ENCODE measurements at places on chromosomes 7 and 10.
A peak's percentile ranks its signal among the peaks of the same experiment; 100 is the strongest.

DNA sequence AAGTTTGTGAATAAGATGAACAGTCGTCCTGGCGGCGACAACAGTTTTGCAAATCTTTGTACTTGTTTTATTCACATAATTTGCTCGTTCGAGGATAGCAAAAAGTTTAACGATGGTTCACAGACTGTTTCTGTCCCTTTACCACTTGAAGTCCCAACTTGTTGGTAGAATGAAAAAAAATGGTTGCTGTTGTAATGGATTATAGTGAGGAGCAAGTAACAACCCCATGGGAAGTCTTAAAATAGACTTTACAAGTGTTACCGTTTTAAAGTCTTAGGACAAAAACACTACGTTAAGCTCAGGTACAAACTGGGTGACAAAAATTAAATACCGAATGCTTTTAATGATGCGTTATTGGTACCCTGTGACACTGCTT, 589 bp downstream of the LSM8 start:
- DNase-seq: no peak

DNA sequence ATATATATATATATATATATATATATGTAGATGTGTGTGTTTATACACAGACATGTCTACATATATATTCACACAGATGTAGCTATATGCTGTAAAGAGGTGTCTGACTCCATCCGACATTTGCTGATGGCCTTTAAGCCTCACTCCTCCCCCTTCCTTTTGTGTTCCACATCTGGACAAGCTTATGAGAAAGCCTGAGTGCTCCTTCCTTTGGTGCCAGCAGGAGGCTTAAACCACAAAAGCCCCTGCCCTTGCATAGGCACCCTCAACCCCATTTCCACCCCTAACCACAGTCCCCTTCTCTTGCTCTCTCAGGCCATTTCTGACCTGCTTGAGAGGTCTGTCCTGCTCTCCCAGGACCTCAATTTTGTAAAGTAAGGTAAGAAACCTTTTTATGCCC, 98.7 kb downstream of the SVOPL start:
- no peak for DNase-seq

- DNase-seq: no peak
Observed at GRCh38 chr7:38831259-38831996, 77.6 kb downstream of the VPS41 start.

GRCh38 chr7:2734751-2735571, 47.0 kb downstream of the AMZ1 start:
- DNase-seq: no peak

GRCh38 chr7:99784007-99784406, at the start of gene CYP3A4:
CYP3A4 (minus strand) TSS chr7:99784184; CDS start chr7:99784081, 103 bp downstream.
- DNase-seq: no peak

- DNase-seq: no peak
Observed at GRCh38 chr7:116591202-116592040, 66.6 kb downstream of the CAV1 start.

GRCh38 chr10:124626759-124627380, 117.3 kb downstream of the FAM53B start:
- no peak for DNase-seq

- DNase-seq: no peak
Observed at GRCh38 chr7:1856161-1856887, 186.2 kb downstream of the ELFN1 start.

GRCh38 chr10:104835422-104835821, 194.3 kb downstream of the SORCS3 start:
- no peak for DNase-seq

- DNase-seq: no peak
Observed at GRCh38 chr10:35035606-35036005, 54.5 kb downstream of the CUL2 start.

DNA sequence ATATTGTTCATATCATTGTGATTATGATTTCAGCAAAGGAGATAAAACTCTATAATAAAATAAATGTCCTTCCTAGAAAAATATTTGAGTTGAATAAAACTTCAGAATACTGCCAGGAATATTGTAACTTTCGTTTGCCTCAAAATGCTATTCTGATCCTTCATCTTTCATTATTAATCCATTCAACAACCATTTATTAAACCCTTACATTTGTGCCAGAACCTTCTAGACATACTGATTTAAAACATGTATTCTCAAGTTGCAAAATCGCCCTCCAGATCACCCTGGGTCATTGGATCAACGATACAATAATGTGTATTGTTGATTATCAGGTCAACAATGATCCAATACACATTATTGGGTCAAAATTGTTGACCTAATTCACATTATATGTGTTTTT, 759.8 kb downstream of the CNTNAP2 start:
- no peak for DNase-seq

- DNase-seq: peak; percentile 80
Observed at GRCh38 chr10:60430017-60430416, 40.3 kb upstream of the ANK3 start.

DNA sequence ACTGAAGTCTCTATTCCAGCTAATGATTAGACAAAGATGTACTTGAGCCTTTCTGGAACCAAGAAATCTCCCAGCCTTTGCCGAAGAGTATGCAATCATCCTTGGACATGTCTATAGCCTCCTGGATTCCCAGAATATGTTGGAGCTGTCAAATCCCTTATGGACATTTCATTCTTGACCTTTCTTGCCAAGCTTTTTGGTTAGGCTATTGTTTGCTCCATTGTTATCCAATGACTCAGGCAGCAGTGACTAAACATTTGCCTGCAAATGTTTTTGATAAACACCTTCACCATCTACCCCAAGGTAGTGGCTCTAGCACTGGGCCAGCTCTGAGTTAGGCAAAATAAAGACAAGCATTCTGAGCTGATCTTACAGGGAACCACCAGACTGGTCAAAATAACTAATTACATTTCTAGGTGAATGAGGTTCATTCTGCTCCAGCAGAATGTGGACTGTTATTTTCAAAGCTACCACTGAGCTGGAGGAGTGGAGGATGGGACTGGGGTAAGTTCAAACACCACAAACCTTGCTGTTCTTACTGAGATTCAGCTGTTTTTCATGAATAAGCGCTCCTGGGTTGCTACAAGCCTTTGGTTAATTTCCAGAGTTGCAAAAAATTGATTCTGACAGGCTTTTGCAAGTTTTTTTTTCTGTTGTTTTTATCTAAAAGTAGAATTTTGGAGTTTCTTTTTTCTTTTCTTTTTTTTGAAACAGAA, 81.0 kb downstream of the TMEM270 start:
- DNase-seq: peak; percentile 77

DNA sequence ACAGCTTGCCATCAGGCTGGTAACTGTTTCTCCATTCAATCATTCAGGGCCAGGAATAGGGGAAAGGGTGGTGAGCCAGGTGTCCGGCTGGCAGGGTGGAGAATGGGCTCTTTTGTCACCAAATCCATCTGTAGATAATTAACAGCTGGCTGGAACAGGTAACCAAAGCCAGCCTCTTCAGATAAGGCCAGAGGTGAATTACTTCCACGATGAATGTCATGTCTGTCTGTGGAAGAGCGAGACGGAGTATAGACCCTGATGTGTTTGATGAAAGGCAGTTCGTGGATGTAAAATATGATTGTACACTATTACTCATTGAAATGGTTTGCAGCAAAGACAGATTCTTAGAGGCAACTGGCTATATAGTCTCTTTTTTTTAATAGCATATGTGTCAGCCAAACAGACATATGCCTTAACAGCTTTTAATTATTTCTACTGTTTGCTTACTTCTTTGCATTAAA, 149.8 kb downstream of the KLF6 start:
- no peak for DNase-seq

DNA sequence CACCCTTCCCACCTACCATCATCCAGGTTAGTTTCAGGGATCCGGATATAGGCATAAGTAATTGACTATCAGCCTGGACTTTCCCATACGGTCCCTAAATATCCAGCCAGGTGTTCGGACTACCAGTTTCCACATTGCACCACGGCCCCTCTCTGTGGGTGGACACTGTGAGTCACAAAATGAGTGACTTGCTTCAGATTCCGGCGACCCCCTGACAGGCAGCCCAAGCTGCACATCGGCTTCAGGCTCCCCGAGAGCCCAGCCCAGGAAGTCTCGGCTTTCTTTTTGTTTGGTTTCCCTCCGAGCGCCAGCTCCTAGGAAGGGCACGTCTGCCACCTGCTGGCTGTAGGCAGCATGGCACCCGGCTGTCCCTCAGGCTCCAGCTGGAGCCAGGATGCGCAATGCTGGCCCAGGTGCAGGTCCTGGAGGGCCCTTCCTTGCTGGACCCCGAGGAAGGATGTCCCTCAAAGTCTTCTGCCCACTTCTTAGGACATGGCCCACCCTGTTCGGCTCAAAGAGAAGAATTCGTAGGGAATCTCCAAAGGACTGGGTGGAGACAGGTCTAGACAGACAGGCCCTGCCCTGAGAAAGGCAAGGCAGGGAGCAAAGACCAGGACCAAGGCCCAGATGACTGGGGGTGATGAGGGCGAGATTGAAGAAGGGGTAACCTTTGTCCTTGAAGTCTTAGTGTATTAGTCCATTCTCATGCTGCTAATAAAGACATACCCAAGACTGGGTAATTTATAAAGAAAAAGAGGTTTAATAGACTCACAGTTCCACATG, 10.6 kb downstream of the HABP2 start:
- DNase-seq: peak; percentile 73

DNA sequence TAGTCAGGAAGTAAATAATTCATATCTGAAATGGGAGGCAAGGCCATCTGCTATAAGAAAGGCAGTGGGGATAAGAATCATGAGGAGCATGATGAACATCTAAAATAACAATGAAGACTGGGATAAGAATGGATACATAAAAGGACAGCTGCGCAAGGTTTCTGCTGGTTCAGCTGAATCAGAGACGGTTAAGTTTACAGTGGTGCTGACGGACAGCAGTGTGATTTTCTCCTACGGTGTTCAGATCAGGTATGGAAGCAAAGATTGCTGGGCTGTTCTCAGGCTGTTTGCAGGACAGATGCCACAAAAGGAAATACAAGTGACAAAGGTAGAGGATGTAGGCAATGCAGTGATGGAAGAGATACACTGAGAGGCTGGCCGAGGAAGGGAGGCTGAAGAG, 8.4 kb downstream of the CYCS start:
- no peak for DNase-seq

DNA sequence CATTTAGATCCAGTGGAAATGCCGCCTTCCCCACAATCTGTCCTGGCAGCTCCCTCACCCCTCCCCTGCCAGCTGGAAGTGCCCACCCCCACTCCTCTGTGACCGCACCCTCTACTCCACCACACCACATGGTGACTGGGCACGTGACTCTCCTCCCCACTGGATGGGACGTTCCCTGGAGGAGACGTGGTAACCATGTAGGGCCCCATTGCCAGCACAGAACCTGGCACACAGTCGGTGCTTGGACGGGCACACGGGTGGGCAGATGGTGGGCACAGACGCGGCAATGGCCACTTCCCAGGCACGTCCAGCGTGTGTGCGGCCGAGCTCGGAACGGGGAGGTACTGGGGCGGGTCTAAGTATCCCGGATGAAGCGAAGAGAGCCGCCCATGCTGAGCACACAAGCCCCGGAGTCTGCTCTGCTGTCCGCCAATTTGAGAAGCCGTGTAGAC, 245.6 kb downstream of the MAD1L1 start:
- no peak for DNase-seq

DNA sequence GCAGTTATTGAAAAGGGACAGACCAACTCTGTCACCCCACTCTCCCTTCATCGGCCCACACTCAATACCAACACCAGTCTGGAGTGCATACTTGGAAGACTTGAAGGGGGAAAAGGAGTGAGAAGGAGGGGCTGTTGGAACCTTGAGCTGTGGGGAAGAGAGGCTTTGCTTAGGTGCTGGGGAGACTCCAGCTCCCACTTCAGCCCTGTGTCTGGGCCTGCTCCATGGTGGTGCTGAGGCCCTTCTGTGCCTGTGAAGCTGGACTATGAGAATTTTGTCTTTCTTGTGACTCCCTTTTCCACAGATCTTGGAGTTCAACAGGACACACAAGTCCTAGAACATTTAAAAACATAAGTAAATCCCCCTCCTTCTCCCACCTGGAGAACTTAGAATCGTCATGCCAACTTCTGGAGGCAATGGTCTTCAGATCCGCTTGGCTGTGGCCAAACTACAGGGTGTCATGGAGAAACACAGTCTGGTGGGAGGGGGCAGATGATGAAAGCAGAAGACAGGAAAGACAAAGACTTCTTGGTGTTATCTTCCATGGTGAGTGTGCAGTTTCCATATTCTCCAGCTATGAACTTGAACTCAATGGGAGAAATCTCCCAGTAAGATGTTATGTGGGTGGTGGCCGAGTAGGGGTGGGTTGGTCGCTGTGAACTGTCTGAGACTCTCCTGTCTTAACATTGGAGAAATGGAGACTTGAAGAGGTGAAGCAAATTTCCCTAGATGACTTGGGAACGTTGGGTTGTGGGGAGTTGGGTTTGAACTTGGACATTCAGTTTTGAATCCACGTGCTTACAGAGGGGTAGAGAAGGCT, 18.4 kb upstream of the GIMAP8 start:
- no peak for DNase-seq

GRCh38 chr7:130024390-130024789, 26.8 kb downstream of the ZC3HC1 start:
- peak; percentile 49 for DNase-seq

DNA sequence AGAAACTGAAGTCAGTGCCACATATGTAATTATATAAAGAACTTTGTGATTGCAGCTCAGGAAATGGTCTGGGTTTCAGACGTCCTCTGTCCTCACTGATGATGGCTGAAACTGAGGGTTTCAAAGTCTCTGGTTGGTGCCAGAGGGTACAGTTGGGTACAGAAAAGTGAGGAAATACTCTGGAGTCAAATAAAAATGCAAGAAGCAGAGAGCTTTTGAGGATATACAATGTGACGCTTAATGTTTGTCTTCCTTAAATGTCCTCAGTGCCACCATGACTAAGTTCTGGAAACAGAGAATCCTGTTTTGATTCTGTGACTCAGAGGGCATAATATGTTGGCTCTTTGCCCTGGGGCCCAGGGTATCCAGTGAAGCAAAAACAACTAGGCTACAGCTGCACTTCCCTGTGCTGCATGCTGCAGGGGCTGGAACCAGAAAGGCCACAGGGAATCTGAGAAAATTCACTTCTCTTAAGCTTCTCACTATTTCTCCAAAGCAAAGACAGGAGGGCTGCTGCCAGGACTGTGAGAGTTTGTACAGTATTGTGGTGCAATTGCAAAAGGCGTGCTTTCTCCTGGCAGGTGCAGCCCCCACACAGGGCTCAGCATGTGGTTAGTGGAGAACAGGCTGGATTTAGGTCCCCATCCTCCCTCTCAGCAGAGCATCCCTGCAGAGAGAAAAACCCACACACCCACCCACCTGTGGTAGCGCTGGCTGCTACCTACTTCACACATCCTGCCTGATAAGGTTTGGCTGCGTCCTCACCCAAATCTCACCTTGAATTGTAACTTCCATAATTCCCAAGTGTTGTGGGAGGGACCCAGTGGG, 169.5 kb upstream of the SVIL start:
- DNase-seq: peak; percentile 86

DNA sequence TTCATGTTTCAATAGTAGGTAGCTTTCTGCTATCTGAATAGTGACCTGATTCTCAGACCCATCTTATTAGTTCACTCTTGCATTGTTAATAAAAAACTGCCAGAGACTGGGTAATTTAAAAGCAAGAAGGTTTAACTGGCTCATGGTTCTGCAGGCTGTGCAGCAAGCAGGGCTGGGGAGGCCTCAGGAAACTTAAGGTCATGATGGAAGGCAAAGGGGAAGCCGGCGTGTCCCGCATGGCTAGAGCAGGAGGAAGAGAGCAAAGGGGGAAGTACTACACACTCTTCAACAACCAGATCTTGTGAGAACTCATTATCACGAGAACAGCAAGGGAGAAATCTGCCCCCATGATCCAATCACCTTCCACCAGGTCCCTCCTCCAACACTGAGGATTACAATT, 185.2 kb upstream of the PITRM1 start:
- no peak for DNase-seq
